Stimulated activated CD4-positive, alpha-beta T cell treated with anti-CD3 and anti-CD28 coated beads, Interleukin-4, amount 100 ng/mL, for 1 hour (primary cell): ENCODE measurements at places on chromosomes 2 and 18.

DNA sequence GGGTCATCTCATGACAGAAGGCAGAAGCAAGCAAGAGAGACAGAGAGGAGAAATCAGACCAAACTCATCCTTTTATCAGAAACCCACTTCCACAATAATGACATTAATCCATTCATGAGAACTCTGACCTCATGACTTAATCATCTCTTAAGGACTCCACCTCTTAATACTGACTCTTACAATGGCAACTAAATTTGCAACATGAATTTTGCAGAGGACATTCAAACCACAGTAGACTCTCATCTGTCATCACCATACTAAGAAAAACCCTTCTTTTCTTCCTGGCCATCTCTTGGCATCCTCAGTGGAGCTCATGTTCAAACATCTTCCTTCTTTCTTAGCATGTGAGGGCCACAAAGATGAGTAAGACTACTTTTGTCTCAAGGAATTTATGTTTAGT, 476.2 kb upstream of the RAB12 start:
- DNase-seq = no peak

DNA sequence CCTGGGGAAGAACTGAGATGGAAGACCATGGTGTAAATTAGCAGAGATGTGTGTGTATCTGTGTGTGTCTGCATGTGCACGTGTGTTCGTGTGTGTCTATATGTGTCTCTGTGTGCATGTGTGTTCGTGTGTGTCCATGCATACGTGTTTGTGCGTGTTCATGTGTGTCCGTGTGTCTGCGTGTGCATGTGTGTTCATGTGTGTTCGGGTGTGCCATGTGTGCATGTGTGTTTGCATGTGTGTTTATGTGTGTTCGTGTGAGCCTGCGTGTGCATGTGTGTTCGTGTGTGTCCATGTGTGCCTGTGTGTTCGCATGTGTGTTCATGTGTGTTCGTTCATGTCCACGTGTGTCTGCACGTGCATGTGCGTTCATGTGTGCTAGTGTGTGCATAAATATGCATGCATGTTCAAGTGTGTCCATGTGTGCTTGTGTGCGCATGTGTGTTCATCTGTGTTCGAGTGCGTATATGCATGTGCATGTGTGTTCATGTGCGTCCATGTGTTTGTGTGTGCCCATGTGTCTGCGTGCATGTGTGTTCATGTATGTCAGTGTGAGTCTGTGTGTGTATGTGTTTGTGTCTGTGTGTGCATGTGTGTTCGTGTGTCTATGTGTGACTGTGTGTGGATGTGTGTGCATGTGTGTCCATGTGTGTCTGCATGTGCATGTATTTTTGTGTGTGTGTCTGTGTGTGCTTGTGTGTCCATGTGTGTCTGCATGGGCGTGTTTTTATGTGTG, 3.1 kb downstream of the NEU2 start:
- DNase-seq = no peak

DNA sequence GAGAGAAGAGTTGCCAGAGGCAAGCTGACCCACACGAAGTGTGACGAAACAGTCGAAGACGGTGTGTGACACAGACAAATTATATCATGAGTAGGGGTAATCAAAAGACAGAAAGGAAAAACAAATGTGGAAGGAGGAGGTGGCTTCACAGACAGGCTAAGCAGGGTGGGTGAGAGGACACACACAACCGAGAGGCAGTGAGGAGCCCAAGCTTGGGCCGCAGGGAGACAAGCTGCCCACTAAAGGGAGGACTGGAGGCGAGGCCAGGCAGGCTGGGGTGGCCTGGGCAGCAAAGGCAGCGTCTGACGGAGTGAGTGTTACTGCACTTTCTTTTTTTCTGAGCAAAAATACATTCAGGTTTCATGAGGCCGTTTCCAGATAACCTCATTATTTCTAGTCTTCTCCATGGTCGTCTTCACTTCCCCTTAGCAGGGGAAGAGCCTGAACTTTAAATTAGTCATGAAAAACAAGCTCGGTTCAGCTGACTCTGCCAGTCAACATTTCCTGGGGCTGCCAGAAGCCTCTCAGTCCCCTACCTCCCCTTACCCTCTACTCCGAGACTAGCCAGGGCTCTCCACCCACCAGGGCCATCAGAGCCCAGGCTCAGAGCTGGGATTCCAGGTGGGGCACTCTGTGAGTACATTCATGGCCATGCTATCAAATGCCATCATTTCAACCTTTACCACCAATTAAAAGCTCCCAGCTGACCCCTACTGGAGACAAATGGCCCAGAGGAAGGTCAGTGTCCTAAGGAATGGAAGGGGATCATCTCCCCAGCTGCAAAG, 13.8 kb upstream of the ZFP36L2 start:
- no peak for DNase-seq

DNA sequence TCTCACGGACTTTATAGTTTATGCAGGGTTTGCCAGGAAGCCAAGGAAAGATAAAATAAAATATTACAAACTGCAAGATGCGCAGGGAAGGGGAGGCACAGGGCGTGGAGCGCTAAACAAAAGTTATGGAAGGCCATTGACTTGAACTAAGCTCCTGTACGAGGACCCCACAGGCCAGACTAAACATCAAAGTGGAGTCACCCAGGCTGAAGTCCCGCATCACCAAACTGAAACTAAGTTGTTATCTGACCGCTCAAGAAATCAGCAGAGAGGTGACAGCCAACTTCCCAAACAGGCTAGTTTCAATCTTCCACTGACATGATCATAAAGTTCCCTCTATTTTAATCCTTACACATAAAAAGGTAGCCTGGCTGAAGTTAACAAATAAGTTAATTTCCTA, 90.5 kb upstream of the YWHAQ start:
- no peak for DNase-seq

- DNase-seq = no peak
Measured at GRCh38 chr2:209624192-209624938, 147.3 kb upstream of the UNC80 start.

DNA sequence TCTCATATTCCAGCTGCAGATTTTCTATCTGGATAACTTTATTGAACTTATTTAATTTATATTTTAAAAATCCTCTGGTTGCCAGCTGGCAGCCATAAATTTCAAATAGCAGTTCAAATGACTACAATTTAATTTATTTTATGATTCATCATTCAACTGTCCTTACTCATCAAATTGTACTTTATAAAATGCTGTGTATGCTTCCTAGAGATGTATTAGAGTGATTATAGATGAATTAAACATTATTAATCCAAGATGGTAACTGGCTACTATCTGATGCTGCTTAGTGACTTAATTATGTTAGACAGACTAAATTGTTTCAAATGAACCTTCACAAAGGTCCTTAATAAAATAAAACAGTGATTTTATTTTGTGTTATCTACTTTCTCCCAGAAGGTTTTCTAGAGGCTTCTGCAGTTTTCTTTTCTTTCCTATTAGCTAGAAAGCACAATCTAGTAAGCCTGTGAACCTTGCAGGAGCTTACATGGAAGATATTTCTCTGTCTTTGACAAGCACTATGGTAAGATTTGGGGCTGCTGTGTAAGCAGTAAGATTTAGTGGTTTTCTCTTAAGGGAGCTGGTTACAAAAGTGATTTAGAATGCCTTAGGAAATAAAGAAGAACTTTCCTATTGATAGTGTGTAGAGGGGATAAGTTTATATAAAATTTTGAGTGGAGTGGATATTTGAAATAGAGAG, 322.3 kb downstream of the FSIP2 start:
- no peak for DNase-seq

DNA sequence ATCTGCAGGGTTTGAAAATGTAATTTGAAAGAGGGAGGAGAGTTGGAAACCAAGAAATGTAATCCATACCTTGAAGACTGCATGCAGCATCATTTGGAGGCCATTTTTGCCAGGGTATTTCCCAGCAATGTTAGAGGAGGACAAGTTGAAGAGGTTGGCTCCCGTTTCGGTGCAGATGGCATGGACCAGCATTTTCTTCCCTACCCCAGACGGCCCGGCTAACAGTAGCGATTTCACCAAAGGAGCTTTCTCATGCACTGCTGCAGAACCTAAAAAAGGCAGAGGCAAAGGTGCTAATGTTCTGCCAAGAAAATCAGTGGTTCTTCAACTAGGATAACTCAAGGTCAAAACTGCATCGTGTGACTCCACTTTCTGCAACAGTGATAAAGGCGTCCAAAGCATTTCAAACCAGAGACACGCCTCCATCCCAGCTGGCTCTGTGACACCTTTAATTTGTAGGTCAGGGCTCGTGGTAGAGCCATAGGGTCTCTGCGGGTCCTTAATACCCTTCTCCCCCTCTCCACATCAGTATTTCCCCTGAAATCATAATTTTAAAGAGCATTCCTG, 99.6 kb upstream of the ASB18 start:
- DNase-seq = no peak

- DNase-seq = no peak
Measured at GRCh38 chr2:8984157-8984556, 19.3 kb downstream of the MBOAT2 start.

DNA sequence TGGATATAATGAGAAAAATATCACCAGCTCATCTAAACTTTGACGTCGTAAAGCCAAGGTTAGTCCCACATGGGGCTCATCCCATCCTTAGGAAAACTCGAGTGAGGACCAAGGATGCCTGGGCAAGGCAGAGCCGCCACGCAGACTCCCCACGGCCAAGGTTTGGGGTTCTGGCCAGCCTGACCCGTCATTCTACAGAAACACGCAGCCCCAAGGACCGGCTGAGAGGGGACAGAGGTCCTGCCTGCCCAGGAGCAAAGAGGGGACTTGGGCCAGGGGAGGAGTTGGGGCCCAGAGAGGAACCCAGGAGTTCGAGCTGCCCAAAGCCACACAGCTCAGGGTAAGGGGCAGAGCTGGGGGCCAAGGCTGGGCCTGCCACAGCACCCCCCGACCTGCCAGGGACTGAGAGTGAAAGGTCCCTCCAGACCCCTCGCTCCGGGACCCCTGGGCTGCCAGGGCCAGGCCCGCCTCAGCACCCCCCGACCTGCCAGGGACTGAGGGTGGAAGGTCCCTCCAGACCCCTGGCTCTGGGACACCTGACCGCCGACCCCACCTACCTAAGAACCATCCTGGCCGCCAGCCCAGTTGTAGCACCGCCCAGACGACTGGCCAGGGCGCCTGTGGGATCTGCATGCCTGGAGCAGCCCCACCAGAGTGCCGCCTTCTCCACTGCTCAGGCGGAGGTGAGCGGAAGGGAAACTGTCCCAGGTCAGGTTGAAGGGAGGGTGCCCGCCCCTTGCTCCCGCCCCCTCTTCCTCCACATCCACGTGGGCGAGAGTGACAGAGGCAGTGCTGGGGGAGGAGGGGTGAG, at the start of gene PDCD1:
Gene PDCD1, minus strand, starts transcription at position 689 of the 811 bp plus-strand sequence. Its CDS starts 56 bp downstream, at position 633.
- DNase-seq = peak; percentile 70

DNA sequence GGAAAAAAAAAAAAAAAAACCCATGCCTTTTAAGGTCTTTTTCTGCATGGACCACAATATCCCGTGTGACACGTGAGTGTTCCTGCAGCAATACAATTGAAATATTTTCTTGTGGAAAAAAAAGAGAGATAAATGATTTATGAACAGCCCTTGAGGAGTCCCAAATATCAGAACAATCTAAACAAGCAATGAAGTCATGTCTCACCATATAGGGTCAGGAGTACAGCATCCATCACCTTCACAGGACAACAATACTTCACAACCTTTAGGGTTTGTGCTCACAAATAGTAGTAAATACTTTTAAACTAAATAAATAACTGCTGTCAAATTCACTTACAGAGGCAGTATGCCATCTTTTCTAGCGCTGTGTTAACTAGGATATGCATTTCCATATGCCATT, 87.9 kb downstream of the ZEB2 start:
- DNase-seq = no peak

- no peak for DNase-seq
Measured at GRCh38 chr2:6722574-6722973, 143.1 kb downstream of the CMPK2 start.
